Stimulated activated CD4-positive, alpha-beta T cell treated with anti-CD3 and anti-CD28 coated beads, Interleukin-15, amount 100 ng/mL, for 1 hour (primary cell): ENCODE measurements at places on chromosomes 12 and 14.

DNA sequence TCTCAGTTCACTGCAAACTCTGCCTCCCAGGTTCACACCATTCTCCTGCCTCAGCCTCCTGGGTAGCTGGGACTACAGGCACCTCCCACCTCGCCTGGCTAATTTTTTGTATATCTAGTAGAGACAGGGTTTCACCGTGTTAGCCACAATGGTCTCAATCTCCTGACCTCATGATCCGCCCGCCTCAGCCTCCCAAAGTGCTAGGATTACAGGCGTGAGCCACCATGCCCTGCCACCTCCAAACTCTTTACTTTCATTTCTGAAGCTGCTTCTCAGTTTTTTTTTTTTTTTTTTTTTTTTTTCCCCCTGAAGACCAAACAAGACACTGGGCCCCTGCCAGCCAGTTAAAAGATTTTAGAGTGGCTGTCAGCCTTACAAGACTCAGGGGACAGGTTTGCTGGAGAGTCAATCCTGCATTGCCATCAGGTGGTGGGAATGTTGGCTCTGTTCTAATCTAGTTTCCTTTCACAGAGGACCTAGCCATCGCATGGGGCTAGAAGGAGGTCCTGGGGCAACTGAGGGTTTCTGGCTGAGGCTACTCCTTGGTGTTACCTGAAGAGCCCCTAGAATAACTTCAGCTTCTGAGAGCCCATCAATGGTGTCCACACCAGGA lies 37.4 kb upstream of the HIGD1C start:
- DNase-seq, result no peak

GRCh38 chr12:66531766-66532165 lies 147.1 kb downstream of the GRIP1 start:
- DNase-seq, result no peak

DNA sequence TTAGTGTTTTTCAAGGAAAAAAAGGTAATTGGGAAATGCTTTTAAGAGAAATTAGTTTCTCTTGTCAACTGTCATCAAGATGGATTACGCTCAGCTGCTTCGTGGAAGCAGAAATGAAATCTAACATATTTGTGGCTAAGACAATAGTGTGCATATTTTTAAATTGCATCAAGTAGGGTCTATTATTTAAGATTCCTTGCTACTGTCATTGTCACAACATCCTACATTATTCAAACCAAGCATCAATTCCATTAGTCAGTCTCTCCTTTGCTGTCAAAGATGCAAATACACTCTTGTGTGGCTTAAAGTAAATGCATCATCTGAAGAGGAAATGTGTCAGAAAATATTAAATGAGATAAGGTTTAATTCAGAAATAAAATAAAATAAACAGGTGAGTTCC lies 1277.6 kb upstream of the SEL1L start:
- no peak for DNase-seq

DNA sequence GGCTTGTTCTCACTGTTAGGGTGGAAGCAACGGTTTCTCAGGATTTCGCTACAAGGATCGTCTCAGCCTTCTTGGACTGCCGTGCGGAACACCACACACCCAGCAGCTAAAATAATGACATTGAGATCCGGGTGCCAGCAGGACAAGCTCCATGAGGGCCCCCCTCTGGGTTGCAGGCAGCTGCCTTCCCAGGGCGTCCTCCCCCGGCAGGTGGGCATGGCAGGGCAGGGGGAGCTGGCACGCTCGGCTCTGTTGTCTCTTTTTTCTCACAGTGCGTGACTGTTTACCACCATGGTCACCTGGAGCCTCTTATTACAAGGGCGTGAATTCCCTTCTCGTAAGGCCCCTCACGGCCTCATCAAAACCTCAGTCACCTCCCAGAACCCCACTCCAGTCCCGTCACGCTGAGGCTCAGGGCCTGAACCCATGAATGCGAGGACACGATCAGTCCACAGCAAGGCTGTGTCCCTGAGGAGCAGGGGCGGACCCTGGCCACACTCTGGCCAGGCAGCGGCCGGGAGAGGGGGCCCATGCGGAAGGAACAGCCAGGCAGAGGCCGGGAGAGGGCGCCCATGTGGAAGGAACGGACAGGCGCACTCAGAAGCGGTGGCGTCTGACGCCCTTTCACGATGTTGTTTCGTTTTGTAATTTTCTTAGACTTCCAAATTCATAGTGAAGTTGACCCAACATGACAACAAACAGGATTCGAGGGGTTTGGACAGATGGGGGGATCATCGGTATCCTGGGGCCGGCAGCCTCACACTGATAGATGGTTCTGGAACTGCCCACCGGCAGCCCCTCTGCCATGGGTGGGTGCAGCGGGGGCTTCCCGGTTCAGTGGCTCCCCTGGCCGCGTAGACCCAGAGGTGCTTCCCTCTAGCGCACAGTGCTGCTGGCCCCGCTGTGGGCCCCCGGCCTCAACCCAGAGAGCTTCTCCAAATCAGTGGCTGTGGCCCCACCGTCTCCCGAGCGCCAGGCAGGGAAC lies 10.0 kb downstream of the LRCOL1 start:
- no peak for DNase-seq

DNA sequence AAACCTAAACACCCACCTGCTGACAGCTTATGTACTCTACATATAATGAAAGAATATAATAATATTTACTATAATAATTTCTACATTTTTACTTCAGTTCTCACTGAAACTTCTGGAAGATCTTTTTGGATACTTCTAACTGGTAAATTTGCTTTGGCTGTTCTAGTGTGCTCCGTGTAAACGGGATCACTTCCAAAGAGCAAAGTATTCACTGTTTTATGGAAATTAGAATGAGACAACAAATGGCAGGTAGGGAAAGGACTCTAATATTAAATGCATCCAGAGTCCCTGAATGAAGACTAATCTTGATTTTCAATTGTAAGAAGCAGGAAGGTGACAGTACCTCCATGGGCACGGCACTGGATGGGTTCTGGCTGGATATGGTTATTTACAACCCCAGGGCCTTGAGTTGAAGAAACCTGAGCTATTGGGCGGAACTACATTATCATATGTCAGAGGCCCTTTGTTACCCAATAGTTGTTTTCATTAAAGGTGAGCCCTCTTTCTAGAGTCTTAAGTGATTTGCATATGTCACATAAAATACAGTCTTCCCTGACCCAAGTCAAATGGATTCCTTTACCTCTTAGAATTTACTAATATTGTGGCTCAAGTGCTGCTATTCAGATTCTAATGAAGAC lies 10.7 kb downstream of the ERP29 start:
- no peak for DNase-seq

- DNase-seq, result no peak
Observed at GRCh38 chr14:103519837-103520212, 2.8 kb downstream of the CKB start.

DNA sequence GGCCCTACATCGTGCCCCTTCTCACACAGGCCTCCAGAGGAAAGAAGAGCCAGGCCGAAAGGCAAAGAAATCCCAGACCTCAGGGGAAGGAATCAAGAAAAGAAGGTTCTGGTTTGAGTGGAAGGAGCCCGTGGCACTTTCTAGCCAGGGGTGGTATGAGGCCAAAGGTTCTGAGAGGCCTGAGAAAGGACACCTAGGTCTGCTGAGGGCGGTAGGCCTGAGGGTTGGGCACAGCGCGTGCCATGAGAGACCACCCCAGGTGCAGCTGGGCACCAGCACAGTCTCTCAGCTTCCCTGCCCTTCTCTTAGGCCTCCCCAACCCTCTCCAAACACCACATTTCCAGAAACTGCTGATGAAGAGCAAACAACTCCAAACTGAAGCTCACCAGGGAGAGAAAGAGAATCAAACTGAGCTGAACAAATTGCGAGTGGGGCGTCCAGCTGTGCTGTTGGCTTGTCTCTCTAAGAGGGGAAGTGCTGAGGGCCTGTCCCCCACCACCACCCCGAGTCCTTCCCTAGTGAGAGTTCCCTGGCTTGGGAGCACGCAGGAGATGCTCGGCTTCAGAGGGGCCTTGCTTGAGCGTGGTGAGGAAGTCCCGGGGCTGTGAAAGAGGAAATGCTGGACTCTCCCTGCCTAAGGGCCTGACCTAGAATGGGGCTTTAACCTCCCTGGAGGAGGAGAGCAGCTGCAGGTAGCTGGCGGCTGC lies 184.8 kb downstream of the ZFP36L1 start:
- no peak for DNase-seq

- DNase-seq, result no peak
Observed at GRCh38 chr12:128938886-128939285, 85.6 kb downstream of the GLT1D1 start.

- DNase-seq, result no peak
Observed at GRCh38 chr14:34676516-34677211, 37.7 kb downstream of the CFL2 start.

DNA sequence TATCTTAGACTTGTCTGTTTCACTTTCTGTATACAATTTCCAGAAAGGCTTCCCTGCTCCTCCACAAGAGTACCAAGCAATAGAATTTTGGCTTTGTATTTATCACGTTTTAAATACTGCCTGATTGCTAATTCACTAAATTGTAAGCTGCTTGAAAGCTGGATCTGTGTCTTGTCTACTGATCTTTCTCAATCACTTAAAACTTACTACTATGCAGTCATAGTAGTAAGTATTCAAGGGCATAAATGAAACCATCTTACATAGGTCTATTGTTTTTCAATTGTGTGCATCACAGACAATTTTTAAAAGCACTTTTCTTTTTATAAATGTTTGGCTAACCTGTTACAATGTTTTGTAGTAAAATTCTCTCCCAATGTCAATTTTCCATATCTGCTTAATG lies 1.2 kb upstream of the GLIPR1L2 start:
- DNase-seq, result no peak

- DNase-seq, result no peak
Observed at GRCh38 chr12:59733200-59733599, 137.4 kb downstream of the SLC16A7 start.

- DNase-seq, result no peak
Observed at GRCh38 chr12:17235996-17236395, 630.0 kb upstream of the LMO3 start.

- no peak for DNase-seq
Observed at GRCh38 chr12:110256780-110257431, 24.1 kb upstream of the ATP2A2 start.

DNA sequence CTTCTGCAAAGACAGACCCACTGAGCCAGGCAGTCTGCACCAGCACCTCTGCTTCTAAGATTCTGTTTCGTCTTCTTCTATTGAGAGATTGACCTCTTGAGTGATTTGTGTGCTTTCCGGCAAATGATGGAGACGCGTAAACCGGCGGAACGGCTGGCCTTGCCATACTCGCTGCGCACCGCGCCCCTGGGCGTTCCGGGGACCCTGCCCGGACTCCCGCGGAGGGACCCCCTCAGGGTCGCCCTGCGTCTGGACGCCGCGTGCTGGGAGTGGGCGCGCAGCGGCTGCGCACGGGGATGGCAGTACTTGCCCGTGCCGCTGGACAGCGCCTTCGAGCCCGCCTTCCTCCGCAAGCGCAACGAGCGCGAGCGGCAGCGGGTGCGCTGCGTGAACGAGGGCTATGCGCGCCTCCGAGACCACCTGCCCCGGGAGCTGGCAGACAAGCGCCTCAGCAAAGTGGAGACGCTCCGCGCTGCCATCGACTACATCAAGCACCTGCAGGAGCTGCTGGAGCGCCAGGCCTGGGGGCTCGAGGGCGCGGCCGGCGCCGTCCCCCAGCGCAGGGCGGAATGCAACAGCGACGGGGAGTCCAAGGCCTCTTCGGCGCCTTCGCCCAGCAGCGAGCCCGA lies 703 bp downstream of the ASCL4 start:
- DNase-seq, result no peak

- no peak for DNase-seq
Observed at GRCh38 chr12:54948171-54948570, 36.4 kb downstream of the TESPA1 start.

DNA sequence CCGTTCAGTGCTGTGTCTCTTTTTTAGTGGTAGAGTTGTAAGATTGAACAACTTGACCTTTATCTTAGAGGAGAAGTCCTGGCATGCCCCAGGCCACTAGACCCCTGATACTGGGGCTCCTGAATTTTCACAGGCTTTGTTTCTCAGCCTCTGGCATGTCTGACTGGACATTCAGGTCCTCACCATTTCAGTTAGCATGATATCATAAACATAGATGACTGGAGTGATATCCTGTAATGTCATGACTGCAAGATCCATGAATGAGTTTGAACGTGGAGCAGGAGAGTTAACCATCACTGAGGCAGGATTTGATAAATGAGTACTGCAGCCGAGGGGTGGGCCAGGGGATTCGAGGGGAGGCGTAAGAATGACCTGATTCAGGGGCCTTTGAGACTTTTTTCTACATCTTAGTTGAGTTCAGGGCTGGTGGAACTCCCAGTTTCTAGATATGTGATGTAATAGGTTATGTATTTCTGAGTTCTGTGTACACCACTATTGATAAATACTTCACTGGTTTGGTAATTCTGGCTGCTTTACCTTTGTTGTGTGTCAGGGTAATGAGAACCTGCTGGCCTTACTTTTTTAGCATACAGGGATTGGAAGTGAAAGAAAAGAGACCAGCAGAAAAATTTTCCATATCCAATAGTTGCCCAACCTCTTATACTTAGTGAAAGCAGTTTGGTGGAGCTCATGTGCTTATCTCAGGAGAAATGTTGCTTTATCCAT lies 217.0 kb downstream of the SYNE2 start:
- DNase-seq, result no peak

GRCh38 chr12:115010324-115010995 lies 326.5 kb upstream of the TBX3 start:
- DNase-seq, result no peak

DNA sequence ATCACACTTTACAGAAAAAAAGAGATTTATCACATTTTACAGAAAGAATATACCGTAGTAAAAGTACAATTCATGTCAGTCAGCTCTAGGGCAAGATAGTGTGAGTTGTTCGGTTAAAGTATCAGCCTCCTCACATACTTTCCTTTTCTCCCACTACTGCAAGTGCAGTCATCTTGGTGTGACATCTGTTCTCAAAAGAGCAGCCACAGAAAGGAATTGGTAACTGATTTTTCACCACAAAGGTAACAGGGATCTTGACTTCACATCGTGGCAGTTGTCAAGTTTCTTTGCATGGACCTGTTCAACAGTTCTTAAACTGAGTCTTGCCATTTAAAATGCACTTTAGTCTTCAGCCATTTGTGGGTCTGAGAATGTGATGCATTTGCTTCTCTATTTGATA lies 5.0 kb upstream of the E2F7 start:
- DNase-seq, result no peak

DNA sequence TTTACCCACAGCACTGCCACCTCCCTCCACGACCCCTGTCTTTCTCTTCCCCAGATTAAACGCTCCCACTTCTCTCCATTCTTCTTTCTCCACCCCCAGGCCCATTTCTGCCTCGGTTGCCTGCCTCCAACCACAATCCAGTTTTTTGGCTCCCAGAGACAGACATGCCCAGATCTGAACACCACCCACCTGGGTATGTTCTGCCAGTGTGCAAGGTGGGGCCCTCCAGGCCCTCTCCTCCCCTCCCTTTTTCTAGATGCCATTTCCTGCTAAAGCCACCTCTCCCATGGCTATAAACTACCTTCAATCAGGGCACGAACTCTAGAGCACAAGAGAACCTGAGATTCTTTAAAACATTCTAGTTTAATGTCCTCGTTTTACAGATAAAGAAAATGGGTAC lies 63.3 kb downstream of the IRF2BPL start:
- DNase-seq, result no peak

DNA sequence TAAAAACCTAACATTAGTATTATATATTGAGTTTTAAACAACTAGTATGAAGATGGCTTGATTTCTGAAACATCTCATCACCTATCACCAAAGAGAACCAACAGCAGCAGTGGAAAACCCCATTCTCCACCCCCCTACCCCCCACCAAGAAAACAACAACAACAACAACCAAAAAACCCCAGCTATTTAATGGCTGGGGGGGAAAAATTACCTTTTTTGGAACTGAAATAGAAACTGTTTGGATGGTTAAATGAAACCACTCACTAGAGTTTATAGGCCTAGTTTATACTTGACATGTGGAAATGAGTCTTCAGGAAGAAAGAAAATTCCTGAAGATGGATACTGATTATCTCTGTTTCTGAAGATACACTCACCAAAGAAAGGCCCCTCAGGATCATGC lies 30.3 kb downstream of the PPP2R5E start:
- no peak for DNase-seq
